ENCODE measurements at places on chromosomes 5 and 9.
A peak's percentile ranks its signal among the peaks of the same experiment; 100 is the strongest.

- DNase-seq: peak; percentile 67
These were observed 15.9 kb upstream of the RPL26L1 start for GRCh38 chr5:172943283-172943841.

DNA sequence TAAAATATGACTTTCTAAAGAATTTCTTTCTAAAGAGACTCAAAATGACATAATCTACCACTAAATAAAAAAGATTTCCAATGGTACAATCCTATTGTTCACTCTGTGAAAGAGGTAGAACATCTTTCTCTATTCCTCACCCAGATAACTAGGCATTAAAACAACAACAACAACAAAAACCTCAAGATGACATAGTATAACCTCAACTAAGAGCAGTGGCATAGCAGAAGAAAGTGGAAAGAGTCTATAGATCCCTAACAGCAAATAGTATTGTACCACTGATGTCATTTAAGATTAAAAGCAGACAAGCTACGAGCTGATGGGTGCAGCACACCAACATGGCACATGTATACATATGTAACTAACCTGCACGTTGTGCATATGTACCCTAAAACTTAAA lies 29.9 kb downstream of the RAPGEF6 start:
- no peak for DNase-seq

- DNase-seq: peak; percentile 35
These were observed 73.9 kb downstream of the KLF9 start for GRCh38 chr9:70340572-70340971.

DNA sequence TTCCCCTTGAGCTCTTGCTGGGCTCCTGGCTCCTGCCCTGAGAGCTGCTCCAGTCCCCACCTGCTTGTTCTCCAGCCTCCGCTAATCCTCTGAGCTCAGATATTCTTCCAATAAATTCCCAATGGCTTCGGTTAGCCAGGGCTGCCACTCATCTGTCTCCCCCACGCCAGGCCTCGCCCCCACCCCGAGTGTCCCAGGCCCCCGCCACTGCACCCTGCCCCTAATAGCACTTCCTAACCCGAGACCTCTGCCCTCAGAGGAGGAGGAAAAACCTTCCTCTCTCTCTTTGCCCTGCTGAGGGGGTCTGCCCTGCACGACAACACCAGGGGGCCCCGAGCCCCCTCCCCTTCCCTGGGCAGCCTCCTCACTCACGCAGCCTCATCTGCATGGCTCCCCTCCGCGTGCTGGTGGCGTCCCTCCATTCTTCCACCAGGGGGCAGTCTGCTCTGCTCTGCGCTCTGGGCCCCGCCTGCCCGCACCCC lies 5.4 kb upstream of the LCN15 start:
- DNase-seq: no peak

DNA sequence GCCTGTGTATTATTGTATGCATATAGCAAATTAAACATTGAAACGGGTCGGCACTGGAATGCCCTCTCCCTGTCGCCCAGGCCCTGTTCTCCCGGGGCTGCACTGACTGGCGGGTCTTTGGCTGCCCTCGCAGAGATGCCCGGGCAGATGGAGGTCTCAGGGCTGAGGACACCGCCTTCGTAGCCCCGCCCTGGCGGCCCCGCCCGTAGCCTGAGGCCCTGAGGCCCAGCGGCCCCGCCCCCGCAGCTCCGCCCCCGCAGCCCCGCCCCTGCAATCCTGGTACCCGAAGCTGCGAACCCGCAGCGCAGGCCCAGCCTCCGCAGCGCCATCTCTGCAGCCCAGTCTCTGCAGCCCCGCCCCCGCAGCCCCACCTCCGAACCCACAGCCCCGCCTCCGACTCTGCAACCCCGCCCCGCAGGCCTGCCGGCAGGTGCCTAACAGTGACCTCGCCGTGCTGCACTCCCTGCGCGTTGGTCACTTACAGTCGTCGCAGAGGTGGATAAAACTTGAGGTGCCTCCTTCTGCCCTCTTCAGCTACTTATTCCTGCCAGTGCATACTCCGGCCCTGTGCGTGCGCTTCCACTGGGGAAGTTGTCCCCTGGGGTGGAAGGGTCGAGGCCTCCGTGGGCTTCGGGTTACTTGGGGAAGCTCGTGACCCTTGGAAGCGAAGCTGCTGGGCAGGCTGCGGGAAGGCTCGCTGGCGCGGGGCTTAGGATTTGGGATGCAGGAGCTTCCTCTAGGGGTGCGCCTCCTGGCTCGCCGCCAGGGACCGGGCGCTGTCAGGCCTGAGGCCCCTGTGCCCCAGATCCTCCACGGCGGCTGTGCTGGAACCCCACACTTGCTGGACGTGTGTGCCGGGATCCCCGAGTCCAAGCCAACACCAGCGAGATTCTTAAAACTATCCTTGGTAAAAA lies 72.3 kb downstream of the ICE1 start:
- peak; percentile 66 for DNase-seq

GRCh38 chr5:136424835-136425584 lies 59.7 kb upstream of the TRPC7 start:
- DNase-seq: peak; percentile 74

GRCh38 chr5:128111818-128112448 lies 28.4 kb downstream of the SLC12A2 start:
- peak; percentile 62 for DNase-seq

GRCh38 chr5:67308988-67309688 lies 112.5 kb upstream of the CD180 start:
- no peak for DNase-seq

- DNase-seq: no peak
These were observed at the start of gene LAMC3 for GRCh38 chr9:131008909-131009618. Gene LAMC3, plus strand, starts transcription at chr9:131009174. Its CDS starts 41 bp downstream, at chr9:131009215.

DNA sequence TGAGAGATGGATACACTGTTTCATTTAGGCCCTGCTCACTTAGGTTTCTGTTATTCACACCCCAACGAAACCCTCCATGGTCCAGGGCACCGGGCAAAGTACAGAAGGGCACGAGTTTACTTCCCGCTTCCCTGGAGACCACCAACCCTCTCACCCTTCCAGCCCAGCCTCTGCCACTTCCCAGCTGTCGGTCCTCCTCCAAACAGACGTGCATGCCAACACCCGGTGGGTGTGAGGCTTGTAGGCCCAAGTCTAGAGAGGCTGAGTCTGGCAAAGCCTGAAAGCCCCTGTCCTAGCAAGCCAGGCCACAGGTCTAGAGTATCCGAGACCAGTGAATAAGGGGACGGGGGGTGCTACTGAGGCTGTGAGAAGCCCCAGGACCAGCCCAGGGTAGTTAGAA lies 7.1 kb upstream of the FGFR4 start:
- no peak for DNase-seq

GRCh38 chr9:120863833-120864232 lies 13.2 kb downstream of the PHF19 start:
- no peak for DNase-seq

DNA sequence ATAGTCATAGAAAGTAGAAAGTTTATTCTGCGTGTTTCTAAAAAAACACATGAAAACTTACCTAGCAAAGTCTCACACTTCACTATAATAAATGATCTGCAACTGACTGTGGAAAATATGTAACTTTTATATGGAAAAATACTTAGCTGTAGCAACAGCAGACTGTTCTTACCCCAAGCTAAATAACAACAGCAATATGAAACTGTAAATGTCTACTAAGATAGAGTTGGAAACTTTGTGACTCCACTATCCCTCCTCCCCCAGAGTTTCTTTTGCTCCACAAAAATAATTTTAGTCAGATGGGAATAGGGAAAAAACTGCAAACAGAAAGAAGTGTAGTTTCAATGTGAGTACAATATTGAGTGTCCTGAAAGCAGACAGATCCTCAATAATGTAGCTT lies 21.0 kb downstream of the MLLT3 start:
- no peak for DNase-seq

- peak; percentile 80 for DNase-seq
These were observed 61.4 kb downstream of the PSMB7 start for GRCh38 chr9:124353811-124354274.

GRCh38 chr5:90293931-90294330 lies 115.6 kb downstream of the CETN3 start:
- peak; percentile 51 for DNase-seq

GRCh38 chr5:60765019-60765709 lies 65.2 kb upstream of the DEPDC1B start:
- no peak for DNase-seq

- DNase-seq: no peak
These were observed 12.4 kb downstream of the SPATA31E1 start for GRCh38 chr9:87894998-87895625.

DNA sequence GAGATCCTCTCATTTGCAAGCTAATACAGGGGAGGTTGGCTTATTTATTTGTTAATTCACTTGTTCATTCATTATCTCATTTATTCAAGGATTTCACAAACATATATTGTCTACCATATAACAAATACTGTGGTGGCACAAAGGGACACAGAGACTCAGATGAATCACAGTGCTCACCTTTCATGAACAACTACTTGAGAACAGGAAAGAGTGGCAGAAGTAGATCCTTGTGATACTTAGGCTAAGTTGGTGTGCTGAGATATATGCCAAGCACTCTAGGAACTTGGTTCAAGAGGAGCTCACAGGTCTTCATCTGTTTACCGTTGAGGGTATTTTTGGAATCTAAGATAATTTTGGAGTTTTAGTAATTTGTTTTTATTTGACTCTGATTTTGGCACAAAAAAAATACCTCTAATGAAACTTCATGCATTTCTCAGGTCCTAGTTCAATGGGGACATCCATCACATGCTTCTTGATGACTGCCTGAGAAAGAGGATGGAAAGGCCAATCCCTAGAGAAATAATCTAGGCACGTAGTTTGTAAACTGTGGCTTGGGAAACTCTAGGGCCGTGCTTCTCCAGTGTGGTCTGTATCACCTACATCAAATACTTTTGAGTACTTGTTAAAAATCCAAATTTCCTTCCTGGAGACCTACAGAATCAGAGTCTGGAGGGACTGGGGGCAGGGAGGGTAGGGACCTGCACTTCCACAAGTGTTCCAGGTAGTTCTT lies 113.3 kb downstream of the OSTF1 start:
- DNase-seq: no peak

- DNase-seq: peak; percentile 35
These were observed 10.6 kb upstream of the FAM163B start for GRCh38 chr9:133619791-133620190.

- peak; percentile 58 for DNase-seq
These were observed 221.4 kb downstream of the EFNA5 start for GRCh38 chr5:107449369-107449768.

GRCh38 chr9:83598487-83598886 lies 24.5 kb upstream of the IDNK start:
- no peak for DNase-seq

DNA sequence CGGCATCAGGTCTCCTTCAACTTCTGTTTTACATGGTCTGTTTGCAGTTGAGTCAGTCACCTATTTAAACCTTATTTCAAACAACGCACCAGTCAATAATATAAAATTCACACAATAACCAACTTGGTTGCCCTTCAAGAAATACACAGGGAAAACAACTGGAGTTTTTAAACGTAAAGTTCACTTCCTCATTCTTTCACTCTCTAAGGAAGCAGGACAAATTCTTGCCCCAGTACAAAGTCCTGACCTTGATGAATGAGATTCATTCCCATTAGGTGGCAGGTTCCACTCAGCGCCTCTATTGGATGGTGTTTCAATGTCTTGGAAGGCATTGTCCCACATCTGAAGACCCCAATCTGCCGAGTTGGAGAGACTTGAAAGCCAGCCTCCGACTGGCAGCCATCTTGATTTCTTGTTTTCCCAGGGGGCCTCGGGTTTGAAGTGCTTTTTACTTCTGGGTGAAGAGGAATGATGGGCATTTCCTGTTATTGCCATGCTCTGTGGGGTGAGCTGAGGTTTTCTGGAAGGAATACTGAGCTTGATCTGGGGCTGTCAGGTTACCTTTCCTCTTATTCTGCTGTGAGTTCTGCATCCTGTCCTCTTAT lies 105.0 kb downstream of the ACER2 start:
- peak; percentile 12 for DNase-seq
